D721Med (cell line): ENCODE measurements at places on chromosomes 7 and 10.

GRCh38 chr10:62335326-62335725 lies 38.8 kb upstream of the ZNF365 start:
- no peak for DNase-seq

DNA sequence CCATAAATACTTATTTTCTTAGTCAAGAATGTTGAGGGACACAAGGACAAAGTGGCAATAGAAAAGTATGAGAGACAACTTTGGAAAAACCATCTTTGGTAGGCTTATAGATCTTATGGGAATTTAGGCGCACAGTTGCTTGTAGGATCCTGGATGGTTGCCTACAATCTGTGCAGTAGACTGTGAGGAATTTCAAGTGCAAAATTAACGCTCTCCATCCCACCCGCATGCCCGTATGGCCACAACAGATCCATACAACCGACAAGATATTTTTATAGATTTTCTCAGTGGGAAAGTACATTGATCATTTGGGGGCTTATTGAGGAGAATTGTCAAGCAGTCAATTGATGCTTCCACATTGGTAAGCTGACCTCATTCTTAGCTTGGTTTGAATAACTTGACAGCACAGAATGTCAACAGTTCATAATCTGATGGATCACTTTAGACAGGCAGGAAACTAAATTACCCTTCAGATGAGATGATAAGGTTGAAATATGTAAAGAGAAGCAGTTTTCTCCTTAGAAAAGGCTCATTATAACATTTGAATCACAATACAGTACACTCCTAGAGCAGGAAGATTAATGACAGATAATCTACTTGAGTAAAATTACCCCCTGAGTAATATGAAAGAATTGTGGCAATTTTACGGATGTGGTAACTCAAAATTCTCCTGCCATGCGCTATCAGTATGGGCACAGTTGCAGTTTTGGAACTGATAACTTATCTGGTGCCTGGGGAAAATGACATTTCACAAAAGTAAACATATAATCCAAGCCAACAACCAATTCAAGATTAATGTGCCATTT lies 479.7 kb downstream of the KIF20B start:
- no peak for DNase-seq

DNA sequence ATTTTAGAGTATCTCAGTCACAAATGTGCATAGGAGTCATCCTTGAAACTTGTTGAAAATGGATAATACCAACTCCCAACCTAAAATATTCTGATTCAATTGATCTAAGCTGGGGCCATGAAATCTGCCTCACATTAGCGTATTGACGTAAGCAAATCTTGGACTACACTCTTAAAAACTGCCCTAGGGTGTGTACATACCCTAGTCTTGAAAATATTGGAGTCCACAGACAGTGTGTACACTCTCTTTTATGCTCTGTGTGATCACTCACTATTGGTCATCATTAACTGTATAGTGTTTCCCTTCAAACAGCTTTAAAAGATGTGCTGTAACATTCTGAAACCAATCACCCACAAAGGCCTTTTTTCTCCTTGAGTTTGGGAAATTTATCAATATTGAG lies 102.9 kb upstream of the FERD3L start:
- DNase-seq, result no peak

GRCh38 chr7:26853788-26854393 lies 10.5 kb downstream of the SKAP2 start:
- no peak for DNase-seq

DNA sequence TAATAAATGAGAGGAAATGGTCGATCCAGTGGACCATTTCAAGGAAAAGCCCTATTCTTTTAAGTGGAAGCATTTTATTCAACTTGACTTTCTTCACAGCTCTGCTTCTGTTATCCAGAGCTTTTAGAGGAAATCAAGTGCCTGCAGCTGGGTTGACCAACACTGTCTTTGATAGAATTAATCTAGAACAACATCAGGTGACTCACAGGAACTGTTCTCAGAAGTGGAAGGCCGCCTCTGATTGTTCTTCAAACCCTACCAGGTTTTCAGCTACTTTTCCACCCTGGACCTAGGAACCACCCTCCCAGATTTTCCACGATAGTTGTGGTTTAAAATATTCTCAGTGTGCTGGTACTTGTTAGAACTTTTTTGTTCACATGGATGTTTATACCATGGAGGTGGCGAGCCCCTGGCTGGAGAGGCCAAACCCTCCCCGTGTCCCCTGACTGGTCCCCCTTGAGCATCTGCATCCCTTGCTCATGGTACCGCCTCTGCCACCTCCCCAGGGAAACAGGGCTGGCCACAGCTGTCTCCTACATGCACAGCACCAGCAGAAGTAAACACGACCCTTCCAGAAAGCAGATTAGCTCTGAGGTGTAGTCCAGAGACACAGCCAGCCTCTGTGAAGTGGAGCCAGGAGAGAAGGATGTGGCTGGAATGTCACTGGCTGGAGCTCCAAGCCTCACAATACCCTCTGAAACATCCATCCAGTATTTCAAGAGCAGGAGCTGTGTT lies 293.3 kb downstream of the USP6NL start:
- DNase-seq, result no peak

DNA sequence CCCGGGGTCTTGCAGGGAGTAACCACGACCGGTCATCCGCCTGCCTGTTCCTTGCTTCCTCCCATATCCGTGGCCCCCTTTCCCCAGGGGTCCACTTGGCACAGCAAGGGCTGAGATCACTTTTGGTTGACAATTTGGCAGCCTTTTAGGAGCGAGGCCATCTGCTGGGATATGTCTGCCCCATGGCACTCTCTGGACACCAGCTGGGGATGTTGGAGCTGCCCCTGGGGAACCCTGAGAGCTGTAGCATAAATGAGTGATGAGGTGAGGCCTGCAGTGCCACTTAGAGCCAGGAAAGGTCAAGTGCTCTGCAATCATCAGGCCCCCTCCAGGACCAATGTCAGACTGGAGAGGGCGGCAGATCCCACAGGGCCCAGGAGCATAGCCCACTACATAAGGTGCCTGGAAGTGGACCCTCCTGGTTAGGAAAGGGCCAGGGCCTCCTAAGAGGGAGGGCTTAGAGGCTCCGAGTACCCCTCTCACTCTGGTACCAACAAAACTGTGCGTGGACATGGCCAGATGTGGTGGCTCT lies 92.1 kb downstream of the HIP1 start:
- no peak for DNase-seq

DNA sequence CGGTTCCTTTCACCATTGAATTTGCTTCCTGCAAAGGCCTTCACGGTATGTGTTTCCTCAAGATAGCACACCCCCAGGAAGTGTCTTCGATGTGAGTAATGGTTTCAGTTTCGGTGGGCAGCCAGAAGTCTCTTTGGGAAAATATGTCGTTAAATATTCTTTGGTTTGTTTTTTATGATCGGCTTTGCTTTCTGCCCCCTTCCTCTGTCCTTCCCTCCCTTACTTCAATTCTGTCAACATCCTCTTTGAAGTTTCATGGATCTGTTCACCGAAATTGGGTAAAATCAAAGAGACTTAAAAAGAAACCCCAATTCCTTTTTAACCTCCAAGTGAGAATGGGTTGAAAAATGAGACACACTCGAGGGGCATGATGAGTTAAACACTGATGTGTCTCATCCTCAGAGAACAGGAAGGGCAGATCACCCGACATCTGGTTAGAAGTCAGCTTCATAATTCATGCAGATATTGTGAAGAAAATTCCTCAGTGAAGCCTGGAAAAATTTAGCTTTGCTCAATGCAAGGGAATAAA lies 170.8 kb upstream of the HABP2 start:
- no peak for DNase-seq

GRCh38 chr10:86250399-86250798 lies 116.2 kb downstream of the GRID1 start:
- no peak for DNase-seq

DNA sequence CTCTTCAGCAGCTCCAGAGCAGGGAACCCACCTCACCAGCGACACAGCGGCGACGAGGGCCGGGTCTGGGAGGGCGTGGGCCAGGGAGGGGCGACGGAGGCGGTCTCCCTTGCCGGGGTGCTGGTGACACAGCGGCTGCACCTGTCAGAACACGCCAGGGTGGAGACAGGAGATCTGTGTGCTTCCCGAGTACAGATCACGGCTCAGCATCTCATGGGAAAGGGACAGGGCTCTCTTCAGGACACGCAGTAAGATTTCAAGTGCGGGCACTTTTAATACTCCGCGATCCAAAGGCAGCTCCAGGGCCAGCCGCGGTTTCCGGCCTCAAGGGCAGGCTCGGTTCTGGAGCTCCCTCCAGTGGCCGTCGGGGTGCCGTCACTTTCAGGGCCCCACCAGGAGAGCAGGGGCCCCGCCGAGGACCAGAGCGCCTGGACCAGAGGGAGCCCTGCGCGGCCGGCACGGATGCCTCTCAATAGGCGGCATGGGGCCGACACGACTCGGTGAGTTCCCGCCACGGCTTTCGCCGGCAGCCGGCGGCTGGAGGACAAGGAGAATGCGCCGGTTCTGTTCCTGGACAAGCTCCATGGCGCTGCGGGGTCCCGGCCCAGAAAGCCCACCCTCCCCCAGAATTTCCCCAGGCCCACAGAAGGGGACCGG lies 21.4 kb downstream of the GPR146 start:
- peak; percentile 92 for DNase-seq

DNA sequence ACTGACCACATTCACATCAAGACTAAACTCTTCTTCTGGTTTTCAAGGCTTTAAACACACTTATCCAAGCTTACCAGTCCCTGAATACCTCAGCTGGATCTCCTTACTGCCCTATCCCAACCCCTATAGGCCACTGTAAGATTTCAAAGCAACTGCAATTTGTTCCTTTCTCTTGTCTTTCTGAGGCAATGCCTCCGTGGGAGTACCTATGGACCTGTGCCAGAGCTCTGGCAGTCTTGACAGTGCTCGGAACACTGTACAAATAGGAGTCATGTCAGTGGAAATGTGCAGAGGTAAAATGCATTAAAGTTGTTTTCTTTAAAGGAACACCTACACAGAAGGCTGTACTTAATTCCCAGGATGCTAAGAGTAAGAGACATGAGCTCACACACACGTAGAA lies 124.7 kb downstream of the CNOT4 start:
- DNase-seq, result no peak

DNA sequence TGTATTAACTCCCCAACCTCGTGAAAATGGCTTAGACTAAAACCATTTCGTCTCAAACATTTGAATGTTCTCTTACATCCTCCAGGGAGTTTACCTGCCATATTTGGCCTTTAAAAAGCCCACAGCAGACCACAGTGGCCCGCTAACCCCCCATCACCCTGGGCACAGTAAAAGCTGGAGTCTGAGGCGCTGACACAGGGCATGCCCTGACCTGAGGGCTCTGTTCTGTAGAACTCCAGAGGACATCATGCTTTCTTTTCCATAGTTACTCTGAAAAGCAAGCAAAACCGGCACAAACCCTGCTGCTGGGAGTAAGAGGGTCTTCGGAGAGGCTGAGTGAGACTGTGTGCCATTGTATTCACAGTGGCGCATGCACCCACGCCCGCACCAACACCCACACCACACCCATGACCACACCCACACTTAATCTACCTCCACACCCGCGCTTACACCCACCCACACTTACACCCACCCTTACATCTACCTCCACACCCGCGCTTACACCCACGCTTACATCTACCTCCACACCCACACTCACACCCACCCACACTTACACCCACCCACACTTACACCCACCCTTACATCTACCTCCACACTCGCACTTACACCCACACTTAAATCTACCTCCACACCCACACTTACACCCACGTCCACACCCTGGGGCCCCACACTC lies 32.1 kb downstream of the LRRC27 start:
- DNase-seq, result no peak

DNA sequence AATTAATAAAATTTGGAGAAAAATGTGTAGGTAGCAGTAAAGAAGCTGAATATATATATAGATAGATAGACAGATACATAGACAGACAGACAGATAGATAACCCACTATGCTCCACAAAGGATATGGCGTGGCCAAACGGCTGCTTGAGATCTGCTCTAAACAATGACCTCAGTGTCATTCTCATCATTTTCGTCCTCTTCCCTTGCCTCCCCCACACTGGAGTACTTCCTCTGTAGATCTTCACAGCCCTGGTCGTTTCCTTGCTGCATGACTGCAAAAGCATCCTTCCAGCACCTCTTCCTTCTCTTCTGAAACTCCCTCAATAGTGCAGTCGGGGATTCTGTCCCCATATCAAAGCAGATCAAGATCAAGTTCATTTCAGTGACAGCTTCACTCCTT lies 35.6 kb upstream of the ATP6V0A4 start:
- no peak for DNase-seq
